ENCODE measurements at places on chromosomes 12 and 14.

DNA sequence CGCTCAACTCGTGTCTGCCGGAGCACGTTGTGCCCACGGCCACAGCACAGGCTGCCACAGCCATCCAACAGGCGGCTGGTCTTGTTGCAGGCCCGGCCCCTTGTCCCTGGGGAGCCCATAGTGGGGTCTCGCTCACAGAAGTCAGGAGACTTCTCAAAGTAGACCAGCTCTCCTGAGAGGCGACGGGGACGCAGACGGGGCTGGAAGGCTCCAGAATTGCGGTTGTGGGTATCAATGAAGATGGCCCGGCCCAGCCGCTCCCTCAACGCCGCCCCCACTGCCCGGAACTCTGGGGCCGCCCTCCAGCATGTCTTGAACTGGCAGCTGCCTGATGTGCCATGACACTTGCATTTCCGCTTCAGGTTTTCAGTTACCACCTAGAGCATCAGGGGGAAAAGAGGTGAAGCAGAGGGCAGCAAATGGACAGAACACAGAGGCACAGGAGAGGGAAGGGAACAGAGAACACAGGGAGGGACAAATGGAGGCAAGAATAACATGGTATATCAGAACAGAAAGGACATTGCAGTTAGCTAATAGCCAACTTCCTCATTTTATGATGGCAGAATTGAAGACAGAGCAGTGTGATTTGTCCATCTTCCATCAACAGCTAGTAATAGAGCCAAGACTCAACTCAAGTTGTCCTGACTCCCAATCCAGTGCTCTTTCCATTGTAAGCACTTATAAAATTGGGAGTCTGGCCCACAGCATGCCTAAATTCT, 5.2 kb downstream of the WNT10B start:
- no peak for DNase-seq

DNA sequence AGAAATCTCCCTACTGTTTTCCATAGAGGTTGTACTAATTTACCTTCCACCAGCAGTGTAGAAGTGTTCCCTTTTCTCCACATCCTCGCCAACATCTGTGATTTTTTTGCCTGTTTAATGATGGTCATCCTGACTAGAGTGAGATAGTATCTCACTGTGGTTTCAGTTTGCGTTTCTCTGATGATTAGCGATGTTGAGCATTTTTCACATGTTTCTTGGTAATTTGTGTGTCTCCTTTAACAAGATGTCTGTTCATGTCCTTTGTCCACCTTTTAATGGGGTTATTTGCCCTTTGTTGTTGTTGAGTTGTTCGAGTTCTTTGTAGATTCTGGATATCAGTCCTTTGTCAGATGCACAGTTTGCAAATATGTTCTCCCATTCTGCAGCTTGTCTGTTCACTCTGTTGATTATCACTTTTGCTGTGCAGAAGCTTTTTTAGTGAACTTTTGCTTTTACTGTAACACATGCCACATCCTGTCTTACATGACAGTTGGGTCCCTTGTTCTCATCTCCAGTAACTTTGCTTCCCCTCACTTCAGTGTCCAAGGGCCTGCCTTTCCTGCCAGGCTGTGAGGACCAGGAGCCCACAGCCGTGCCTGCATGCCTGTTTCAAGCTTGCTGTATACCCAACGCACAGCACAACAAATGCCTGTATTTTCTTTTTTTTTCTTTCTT, 64.9 kb downstream of the SPRING1 start:
- no peak for DNase-seq

DNA sequence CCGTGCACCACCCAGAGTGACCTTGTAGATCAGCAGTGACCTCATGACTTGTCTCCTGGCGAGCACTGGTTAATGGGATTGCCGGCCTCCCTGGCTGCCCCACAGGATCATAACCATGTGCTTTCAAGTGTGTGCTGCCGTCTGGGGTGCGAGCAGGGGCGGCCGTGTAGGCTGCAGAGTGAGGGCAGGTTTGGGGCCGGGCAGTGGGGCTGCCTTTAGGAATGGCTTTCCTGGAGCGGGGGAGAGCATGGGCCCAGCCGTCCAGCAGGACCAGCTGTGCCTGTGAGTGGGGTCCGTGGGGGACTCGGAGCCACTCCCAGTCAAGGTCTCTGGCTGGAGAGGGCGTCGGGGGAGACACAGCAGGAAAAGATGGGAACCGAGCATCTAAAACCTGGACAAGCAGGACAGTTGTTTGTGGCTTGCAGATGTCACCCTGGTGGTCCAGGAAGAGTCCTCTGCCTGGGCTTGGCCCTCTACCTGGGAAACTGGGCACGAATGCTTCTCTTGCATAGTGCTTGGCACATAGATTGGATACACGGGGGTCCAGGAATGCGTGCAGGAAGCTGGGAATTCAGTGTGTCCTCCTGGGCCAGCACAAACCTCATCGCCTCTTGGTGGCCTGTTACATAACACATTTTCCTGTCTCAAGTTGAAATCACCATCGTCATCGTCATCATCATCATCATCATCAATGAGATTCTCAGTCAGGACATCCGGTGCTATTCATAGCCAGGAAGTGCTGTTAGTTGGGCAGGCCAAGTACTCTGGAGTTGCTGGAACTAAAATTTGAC, 96.0 kb downstream of the ADGRD1 start:
- DNase-seq = no peak

GRCh38 chr12:16303939-16304338, 26.5 kb upstream of the SLC15A5 start:
- DNase-seq = no peak

- DNase-seq = no peak
These were observed 15.7 kb downstream of the SGPP1 start for GRCh38 chr14:63712123-63712522.

DNA sequence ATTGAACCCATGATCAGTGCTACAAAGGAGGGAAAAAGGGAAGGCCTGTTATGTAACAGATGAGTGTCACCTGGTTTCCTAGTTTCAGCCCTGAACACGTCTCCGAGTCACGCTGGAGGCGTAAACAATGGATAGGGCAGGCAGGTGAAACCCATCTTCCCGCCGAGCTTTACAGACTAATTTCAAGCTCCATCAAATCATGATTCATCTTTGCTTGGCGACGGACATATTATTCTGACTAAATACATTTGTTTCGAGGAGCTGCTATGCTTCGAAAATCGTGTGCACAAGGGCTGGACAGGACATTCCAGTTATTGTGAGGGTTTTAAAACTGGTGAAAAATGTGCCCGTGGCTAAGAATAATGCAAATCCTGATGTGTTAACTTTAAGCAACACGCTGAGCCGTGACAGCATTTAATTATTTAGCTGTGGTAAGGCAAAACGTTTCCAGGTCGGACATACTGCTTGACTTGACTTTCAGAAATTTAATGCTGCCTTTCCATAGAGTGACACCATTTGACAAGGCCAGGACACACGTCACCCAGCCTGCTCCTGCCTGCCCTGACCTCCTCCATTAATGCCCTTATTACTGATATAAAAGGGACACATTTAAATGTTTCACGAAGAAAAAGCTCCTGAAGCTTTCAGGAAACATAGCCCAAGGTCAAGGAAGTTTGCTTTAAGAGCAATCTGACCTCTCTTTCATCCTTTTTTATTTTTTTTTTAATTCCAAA, 1203.5 kb upstream of the TMEM132C start:
- DNase-seq = no peak

DNA sequence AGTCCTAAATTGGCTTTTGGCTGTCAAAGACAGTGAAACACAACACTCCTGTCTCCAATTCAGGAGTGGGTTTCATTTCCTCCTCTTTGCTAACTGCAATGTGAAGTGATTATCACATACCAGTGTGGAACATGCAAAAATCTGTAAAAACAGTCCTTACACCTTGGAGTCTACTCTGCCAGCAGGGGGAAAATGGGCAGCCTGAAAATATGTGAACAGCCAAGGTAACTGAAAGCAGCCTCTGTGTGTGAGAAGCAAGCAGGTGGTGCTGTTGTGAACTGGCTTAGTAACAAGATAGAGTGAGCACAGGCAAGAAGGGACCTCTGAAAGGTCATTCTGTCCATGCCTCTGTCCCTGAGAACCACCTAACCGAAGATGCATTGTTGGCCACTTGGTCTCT, 6.0 kb downstream of the PRMT8 start:
- peak; percentile 27 for DNase-seq

DNA sequence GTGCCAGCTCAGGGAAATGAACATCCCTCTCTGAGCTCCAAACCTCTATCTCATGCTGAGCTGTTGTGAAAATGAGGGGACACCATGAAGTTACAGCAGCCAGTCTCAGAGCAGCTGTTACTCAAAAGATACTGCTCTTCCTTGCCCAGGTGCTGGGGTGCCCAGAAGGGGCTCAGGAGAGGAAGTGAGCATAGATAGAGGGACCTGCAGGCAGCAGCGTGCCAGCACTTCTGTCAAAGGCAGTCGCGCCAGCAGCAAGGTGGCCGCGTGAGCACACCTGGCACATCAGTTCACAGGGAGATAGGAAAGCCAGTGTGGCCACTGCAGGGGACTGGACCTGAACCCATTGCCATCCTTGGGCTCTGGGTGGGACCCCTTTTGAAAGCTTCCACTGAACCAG, 27.8 kb downstream of the C14orf132 start:
- no peak for DNase-seq

- DNase-seq = no peak
These were observed 15.5 kb downstream of the SCAF11 start for GRCh38 chr12:45974883-45975282.

DNA sequence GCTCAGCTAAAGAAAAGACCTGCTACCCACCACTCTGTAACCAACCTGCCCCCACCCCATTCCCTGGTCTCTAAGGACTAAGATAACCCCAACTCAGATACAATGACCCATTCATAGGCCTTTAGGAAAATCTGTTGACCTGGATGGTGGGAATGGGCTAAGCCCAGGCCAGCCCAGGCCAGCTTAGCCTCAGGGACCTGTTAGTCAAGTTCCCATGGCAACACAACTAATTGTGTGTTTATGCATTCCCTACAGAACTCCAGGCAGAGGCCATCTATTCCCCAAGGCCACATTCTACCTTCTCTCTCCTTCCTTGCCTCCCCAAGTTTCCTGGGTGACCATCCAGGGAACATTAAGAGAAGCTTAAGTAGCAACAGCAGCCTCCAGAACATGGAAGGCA, 16.1 kb upstream of the KRT8 start:
- DNase-seq = no peak

- no peak for DNase-seq
These were observed 105.1 kb downstream of the ERGIC2 start for GRCh38 chr12:29275834-29276233.

DNA sequence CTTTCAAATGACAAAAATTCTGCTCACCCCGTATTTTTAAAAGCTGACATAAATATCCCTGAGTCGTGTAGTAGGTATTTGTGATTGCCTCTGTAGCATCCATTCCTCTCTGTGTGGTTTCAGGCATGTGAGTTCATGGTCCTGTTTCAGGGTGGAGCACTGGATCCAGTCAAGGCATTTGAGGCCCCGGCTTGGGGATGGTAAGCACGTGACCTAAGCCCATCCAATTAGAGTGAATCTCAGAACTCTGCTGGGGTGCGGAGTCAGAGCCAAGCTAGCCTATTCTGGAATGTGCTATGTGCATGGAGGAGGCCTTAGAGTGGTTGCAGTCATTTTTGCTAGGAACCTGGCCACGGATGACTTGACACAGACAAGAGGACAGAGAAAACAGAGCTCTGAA, 4.3 kb upstream of the CSRP2 start:
- DNase-seq = no peak

DNA sequence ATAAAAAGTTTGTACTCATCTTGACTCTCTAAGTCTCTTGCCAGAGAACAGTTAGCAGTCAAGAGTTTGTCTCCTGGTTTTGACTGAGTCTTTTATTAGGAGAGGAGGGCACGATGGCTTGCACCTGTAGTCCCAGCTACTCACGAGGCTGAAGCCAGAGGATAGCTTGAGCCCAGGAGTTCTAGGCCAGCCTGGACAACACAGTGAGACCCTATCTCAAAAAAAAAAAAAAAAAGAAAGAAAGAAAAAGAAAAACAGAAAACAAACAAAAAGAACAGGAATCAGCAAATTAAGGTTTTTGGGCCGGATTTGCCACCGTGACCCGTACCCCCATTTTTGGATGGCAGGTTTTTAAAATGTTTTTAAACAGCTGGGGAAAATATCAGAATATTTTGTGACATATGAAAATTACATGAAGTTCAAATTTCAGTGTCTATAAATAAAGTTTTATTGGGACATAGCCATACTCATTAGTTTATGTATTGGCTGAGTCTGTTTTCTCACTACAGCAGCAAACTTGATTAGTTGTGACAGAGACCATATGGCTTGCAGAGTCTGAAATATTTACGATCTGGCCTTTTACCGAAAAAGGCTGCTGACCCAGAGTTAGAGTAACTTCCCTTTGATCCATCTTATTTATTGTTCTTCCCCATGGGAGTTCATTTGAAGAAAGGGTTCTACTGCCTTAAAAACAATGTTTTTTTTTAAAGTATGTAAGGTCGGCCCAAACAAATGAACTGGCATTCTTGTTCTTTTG, 31.2 kb downstream of the VEZT start:
- DNase-seq = no peak

GRCh38 chr14:45089813-45090212, 5.9 kb downstream of the PRPF39 start:
- DNase-seq = no peak

DNA sequence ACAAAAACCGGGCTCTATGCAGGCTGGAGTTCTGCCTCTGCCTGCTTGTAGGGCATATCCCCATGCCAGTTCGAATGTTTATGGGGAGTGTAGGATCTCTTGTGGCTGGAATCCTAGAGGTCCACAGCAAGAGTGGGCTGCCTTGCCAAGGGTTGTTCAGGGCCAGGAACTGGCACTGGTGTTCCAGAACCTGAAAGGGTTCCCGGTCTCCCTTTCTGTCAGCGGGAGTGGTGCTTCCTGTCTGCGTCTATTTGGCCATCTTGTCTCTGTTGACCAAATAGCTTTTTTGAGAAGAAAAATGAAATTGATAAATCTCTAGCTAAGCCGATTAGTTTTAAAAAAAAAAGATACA, 17.8 kb downstream of the OLR1 start:
- DNase-seq = no peak

DNA sequence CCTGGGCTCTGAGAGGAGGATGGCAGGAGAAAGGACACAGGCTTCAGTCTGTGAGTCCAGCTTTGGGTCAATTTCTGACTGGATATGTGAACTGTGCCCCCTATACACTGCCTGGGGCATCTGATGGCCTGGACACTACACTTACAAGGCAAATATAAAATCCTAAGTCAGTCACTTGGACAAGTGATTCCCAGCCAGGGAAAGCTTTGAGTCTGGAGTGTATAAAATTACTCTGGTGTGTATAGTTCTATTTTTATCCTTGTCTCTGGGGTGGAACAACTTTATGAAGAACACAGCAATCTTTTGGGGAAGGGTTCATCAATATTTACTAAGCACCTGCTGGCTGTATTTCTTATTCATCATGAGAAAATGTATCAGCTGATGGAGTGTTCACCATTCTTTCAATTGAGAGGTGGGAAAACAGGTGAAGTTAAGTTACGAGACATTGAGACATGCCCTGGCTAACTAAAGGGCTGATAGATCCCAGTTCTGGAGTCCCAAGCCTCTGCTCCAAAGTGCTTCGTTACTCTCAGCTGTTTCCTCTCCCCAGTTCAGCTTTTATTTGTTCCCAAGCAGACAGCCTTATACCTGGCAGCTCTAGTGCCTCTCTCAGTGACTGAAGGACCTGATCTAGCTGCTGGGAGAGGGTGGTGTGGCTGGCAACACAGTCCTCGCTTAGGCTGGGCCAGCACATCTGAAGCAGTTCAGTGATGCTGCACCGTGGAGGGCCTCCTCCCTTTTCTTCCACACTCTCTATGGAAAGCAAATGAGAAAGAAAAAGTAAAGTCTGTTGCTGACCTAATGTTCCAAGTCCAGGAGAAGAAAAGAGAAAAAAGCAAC, 30.9 kb downstream of the ZFYVE26 start:
- DNase-seq = no peak

GRCh38 chr14:62001963-62002362, 239.7 kb downstream of the SNAPC1 start:
- DNase-seq = no peak

GRCh38 chr12:2719392-2719791, 75.4 kb upstream of the FKBP4 start:
- DNase-seq = no peak

GRCh38 chr14:21990116-21990515, 316.5 kb upstream of the OR4E1 start:
- no peak for DNase-seq

Data from NCI-H1092 (cell line).